KBM-7 (cell line): ENCODE measurements at places on chromosomes 13 and 19.
A peak's percentile ranks its signal among the peaks of the same experiment; 100 is the strongest.

- no peak for DNase-seq
These were observed 2564.3 kb upstream of the PCDH20 start for GRCh38 chr13:63979951-63980350.

- no peak for DNase-seq
These were observed 24.7 kb upstream of the SPATA13 start for GRCh38 chr13:24135674-24136300.

DNA sequence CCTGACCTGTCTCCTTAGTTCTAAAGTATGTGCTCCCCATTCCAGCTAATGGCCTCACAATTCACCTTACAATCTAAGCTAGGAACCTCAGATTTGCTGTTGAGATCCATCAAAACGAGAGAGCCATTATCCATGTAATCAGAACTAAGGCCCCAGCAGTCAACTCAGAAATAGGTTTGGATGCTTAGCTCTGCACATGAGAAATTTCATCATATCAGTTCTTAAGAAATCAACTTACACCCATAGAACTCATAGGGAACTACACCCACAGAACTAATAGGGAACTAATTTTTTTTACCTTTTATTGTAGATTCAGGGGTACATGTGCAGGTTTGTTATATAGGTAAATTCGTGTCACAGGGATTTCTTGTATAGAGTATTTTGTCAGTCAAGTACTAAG is 28.7 kb downstream of the CYSLTR2 start:
- no peak for DNase-seq

DNA sequence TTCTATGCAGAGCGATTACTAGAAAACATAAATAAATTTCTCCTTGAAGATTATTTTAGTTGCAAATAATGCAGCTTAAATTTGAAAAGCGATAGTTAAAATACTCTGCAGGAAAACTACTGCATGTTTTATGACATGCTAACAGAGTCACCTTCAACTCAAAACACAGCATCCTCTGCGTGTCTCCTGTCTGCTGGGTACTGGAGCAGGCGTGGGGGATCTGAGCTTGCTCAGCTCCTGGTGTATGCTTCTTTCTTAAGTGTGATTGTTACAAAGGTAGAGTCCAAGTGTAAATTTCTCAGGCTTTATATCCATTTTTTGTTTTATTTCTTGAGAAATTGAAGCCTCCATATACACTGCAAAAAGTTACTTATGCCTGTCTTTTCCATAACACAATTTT is 15.3 kb downstream of the SPATA13 start:
- no peak for DNase-seq

DNA sequence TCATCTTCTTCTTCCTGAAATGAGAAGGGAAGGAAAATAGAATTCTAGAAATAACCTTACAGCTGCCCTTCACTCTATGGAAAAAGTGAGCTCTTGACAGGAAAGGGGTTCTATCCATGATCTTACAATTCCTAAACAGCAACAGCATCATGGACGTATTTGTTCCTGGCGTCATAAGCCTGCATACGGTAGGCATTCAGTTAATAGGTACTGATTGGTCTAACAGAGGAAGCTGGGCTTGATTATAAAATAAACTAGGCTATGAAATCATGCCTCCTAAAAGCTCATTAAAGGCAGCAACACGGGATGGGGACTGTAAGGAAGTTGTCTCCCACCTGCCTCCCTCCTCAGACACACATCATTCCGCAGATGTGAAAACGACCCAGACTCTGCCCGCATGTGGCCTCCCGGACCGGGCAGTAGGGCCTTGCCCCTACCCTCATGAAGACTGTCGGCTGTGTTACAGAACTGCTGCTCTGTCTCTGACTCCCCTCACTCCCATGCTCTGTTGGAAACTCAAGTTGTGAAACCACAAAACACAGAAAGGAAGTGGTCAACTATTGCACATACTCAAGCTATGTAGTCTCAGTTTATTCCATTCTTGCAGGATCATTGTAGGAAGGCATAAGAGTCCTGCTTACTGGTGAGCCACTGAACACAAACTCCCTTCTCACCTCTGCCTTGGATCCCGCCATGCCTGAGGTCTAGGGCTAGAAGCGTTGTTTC is 129.8 kb downstream of the DLEU7 start:
- peak; percentile 90 for DNase-seq

DNA sequence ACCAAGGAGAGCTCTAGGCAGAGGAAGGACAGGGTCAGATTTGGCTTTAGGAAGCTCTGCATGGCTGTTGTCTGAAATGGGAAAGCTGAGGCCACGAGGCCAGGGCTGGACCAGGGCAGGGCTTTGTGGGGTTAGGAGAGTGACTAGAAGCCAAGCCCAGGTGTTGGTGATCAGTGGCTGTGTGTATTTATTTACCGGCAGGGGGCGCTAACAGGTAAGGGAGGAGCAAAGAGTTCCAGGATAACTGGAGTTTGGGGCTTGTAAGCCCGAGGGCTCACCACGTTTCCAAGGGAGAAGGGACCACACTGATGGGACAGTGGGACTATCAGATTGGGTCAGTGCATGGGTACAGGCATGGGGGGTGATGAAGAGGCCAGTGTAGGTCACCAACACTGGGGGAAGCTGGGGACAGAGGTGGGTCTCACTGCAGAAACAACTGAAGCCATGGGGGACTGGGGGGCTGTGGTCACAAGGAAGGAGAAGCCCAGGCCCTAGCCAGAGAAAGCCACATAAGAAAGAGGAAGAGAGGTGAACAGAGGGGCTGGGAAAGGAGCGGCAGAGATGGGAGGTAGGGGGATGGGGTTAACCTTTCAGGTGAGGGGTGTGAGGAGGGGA is 3.9 kb downstream of the TMEM147 start:
- peak; percentile 67 for DNase-seq

DNA sequence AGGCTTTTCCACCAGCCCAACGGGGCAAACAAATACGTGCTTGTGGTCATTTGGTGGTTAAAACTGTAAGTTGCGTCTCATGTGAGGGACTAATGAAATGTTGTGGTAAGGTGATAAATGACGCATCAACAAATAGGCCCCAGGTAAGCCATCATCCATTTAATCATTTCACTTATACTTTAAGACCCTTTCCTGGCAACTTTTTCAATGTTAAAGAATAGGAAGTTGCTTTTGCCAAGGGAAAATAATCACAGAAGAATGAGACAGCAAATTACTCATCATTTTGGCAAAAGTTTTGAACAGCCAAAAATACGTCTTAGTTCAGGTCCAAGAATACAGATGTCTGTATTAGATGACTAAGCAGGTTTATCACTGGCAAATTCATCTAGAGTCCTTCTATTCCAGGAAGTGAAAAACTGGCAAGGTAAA is 660.4 kb downstream of the SLITRK1 start:
- DNase-seq, result no peak

- no peak for DNase-seq
These were observed 10.0 kb downstream of the POLR1D start for GRCh38 chr13:27631665-27632064.

GRCh38 chr13:26872525-26873385 is 112.2 kb upstream of the GPR12 start:
- peak; percentile 70 for DNase-seq

DNA sequence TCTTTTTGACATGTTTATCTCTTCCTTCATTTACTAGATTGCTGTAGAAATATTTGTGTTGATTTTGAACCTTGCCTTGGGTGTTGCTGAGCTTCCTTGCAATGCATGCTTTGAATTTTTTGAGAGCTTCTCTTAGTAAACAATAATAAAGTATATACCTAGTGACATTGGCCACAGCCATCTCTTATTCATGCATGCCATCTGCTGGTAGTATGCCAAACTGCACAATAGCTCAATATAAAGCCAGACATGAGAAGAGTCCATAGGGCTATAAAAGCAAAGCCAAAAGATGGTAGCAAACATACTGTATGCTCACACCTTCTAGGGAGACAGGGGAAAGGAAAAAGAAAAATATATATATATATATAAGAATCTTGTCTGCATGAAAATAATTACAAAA is 18.9 kb upstream of the ZSCAN5A start:
- peak; percentile 65 for DNase-seq

GRCh38 chr13:80591976-80592740 is 251.2 kb upstream of the SPRY2 start:
- DNase-seq, result peak; percentile 0

- DNase-seq, result no peak
These were observed 257.5 kb downstream of the MAB21L1 start for GRCh38 chr13:35219021-35219420.

DNA sequence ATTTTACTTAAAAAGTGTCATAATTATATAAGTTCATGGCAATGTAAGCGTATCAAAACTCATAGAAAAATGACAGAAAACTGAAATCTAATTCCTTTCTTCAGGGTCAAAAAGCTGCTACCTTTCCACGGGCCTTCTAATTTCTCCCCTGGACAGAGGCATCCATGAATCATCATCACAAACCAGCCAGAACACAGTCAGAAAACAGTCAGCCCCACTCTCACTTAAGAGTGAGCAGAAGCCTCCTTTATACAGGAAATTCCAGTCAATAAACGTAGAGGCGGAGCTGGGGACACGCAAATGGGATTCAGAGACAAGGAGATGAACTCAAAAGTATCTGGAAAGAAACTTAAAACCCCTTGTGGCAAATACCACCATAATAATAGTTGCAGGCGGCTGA is 54.2 kb upstream of the ABCC4 start:
- no peak for DNase-seq

- DNase-seq, result no peak
These were observed 159.1 kb downstream of the KATNAL1 start for GRCh38 chr13:30148171-30148754.

DNA sequence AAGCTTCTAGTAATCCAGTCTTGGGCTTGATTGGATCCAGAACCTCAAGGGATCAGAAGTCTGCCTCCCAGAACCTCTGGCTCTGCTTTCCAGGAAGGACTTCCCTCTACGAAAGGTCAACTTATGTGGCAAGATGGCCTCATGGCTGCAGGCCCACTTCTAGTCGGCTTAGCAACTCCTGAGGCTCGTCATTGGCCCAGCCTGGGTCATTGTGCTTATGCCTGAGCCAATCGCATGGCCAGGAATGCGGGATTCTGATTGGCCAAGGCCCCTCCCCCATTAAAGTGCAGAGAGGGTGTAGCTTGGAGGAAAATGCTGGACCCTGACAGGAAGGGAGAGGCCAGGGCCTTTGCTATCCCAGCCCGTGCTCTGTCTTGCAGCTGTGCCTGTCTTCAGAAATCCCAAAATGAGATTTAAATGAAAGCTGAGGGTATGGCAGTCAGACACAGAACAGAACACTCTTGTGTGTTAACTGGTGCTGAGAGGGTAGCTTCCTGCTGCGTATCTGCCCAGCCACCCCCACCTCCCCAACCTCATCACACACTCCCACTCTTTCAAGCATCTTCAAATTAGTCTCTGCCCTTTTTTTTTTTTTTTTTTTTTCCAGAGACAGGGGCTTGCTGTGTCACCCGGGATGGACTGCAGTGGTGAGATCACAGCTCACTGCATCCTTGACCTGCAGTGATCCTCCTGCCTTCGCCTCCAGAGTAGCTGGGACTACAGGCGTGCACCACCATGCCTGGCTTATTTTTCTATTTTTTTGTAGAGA is 5.5 kb upstream of the CCNE1 start:
- DNase-seq, result no peak

GRCh38 chr13:111367340-111367739 is 46.9 kb downstream of the TEX29 start:
- DNase-seq, result no peak

DNA sequence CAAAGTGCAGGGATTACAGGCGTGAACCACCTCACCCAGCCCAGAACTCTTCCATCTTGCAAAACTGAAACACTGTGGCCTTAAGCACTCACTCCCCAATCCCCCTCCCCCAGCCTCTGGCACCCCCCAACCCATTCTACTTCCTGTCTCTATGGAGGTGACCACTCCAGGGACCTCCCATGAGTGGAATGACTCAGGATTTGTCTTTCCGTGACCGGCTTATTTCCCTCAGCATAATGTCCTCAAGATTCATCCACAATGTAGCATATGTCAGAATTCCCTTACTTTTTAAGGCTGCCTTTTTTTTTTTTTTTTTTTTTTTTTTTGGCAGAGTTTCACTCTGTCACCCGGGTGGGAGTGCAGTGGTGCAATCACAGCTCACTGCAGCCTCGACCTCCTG is 3.6 kb upstream of the F2RL3 start:
- no peak for DNase-seq

DNA sequence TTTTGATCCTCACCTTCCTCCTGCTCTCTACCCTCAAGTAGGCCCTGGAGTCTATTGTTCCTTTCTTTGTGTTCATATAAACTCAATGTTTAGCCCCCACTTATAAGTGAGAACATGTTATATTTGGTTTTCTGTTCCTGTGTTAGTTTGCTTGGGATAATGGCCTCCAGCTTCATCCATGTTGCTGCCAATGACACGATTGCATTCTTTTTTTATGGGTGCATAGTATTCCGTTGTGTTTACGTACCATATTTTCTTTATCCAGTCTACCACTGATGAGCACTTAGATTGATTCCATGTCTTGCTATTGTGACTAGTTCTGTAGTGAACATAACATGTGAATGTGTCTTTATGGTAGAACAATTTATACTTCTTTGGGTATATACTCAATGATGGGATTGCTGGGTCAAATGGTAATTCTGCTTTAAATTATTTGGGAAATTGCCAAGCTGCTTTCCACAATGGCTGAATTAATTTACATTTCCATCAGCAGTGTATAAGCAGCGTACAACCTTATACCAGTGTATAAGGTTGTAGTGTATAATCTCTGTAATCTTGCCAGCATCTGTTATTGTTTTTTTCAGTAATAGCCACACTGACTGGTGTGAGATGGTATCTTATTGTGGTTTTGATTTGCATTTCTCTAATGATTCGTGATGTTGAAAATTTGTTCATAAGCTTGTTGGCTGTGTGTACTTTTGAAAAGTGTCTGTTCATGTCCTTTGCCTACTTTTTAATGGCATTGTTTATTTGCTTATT is 288.9 kb downstream of the KCNRG start:
- no peak for DNase-seq

DNA sequence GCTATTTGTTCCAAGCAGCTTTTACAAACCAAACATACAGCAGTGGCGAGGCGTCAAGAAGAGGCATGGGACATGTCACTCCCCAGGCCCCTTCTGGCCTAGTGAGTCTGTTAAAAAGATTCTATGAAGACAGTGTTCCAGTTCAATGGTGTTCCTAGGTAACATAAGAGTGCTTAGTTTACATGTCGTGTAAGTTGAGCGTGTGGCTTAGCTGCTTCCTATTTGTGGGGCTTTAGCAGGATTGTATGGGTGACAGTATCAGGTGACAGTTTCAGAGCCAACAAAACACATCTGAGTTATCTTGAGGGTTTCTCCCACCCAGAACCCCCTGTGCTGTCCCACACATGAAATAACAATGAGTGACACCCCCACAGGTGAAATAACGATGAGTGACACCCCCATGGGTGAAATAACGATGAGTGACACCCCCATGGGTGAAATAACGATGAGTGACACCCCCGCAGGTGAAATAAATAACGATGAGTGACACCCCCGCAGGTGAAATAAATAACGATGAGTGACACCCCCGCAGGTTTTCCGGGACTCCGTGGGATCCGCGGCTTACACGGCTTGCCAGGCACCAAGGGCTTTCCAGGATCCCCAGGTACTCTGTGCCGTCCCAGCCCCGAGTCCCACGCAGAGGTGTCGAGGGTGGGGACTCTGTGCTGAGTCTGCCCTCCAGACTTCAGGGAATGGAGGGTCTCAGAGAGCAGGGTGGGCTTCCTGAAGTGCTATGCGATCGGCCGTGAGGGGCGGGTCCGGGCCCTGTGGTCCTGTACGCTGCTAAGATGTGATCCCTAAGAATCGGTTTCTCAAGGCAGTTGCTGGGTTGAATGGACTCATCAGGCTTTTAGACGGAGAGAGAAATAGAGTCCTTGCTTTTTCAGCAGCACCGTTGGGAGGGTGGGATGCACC is 68.6 kb downstream of the RAB20 start:
- DNase-seq, result no peak

GRCh38 chr13:93535251-93535650 is 308.6 kb downstream of the GPC6 start:
- no peak for DNase-seq
